ENCODE measurements at places on chromosomes 2 and 18.

GRCh38 chr2:174839662-174840061 lies 75.4 kb upstream of the CHRNA1 start:
- DNase-seq = no peak

GRCh38 chr2:171478345-171478744 lies 43.9 kb upstream of the CYBRD1 start:
- DNase-seq = no peak

- DNase-seq = no peak
Measured at GRCh38 chr2:24886691-24887304, 33.2 kb downstream of the ADCY3 start.

GRCh38 chr2:74373221-74373676 lies 6.9 kb downstream of the DCTN1 start:
- no peak for DNase-seq

GRCh38 chr2:195390686-195391321 lies 266.2 kb upstream of the SLC39A10 start:
- no peak for DNase-seq

- DNase-seq = no peak
Measured at GRCh38 chr2:138329162-138329561, 172.4 kb upstream of the SPOPL start.

GRCh38 chr2:86011449-86011941 lies 94.2 kb downstream of the POLR1A start:
- no peak for DNase-seq

DNA sequence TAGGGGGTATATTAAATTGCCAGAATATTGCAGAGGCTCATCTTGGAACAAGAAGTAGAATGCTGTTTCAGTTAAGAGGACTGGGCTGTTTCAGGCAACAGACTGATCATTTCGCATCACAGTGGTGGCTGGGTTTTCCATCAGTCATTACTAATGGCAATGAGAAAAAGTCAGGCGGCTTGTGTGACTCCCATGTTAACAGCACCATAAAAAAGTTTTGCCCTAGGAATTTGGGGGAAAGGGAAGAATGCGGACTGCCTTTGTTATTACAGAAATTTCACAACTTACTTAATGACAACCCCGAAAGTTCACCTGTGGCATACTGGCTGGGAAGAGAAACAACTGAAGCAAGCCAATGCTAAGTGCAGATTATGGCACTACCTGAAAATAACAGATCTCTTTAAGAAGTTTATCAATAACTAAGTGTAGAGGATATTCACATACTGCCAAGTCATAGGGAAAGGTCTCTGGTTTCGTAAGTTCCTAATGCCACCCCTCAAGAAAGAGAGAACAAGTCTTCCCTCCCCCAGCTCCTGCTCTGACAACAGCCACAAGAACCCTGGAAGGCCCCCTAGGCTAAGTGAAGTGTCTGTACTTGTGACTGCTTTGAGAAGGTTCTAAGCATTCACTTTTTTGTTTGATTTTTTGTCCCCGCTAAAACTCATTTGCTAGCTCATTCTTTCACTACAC lies 40.5 kb upstream of the AP1S3 start:
- no peak for DNase-seq

GRCh38 chr18:37720663-37721062 lies 155.1 kb upstream of the CELF4 start:
- DNase-seq = no peak

DNA sequence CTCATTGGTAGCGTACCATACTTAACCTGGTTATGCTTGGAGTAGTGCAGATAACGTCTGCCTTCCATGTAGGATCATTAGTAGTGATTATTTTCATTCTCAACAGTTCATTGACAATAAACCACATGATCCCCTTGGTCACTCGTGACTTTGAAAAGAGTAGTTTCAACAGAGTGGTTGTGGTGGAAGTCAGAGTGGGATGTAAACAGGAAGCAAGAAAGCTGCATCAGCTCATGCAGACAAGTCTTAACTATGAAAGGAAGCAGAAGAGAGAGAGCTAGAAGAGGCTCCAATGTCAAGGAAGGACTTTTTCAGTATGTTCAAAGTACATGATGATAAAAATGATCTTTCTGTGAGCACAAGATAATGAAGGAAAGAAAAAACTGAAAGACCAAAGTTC lies 287.4 kb downstream of the MBD2 start:
- no peak for DNase-seq

- no peak for DNase-seq
Measured at GRCh38 chr2:210713122-210713521, 156.7 kb downstream of the CPS1 start.

DNA sequence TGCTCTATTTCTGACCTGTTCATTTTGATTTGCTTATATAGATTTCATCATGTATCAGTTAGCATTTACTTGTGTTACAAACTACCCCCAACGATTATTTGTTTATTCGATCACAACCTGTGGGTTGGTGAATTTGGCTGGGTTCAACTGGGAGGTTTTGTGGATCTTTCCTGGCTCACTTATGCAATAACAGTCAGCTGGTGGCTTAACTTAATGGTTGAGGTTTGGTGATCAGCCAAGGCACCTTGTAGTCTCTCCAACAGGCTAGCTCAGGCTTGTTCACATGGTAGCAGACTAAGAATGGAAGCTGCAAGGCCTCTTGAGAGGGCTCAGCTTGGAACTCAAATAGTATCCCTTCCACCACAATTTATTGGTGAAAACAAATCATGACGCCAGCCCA lies 5.4 kb upstream of the PUM2 start:
- no peak for DNase-seq

- no peak for DNase-seq
Measured at GRCh38 chr2:234348081-234348480, 148.8 kb downstream of the ARL4C start.

DNA sequence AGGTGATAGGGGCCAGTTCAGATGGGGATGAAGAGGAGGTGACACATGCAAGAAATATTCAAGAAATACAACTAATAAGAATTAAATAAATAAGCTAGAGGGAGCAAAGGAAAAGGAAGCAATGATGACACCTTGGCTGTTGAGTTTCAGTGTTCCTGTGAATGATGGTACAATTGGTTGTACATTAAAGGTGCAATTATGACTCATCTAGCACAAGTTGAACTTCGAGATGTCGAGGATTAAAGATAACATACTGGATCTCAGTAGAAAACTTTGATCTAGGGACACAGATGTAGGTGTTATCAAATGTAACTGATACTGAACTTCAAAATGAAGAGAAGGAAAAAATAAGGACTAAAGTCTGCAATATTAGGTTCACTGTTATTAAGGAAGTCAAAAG lies 760.6 kb upstream of the CHAC2 start:
- no peak for DNase-seq

- no peak for DNase-seq
Measured at GRCh38 chr2:23564615-23564960, 179.6 kb downstream of the KLHL29 start.

DNA sequence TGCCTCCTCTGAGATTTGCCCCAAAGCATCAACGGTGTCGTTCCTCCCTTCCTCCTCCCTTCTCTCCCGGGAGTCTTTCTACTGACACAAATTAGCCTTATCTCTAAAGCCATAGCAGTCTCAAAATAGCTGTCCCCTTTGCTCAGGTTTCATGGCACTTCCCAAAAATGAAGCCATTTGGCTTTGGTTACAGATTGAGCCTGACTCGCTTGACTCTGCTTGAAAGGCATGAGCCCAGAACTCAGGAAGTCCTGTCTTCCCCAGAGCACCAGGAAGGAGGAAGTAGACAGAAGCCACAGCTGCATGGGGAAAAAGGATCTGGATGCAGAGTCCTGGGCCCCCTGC lies 234.4 kb upstream of the RGPD4 start:
- DNase-seq = no peak

GRCh38 chr2:191521608-191522208 lies 156.2 kb upstream of the NABP1 start:
- DNase-seq = no peak

DNA sequence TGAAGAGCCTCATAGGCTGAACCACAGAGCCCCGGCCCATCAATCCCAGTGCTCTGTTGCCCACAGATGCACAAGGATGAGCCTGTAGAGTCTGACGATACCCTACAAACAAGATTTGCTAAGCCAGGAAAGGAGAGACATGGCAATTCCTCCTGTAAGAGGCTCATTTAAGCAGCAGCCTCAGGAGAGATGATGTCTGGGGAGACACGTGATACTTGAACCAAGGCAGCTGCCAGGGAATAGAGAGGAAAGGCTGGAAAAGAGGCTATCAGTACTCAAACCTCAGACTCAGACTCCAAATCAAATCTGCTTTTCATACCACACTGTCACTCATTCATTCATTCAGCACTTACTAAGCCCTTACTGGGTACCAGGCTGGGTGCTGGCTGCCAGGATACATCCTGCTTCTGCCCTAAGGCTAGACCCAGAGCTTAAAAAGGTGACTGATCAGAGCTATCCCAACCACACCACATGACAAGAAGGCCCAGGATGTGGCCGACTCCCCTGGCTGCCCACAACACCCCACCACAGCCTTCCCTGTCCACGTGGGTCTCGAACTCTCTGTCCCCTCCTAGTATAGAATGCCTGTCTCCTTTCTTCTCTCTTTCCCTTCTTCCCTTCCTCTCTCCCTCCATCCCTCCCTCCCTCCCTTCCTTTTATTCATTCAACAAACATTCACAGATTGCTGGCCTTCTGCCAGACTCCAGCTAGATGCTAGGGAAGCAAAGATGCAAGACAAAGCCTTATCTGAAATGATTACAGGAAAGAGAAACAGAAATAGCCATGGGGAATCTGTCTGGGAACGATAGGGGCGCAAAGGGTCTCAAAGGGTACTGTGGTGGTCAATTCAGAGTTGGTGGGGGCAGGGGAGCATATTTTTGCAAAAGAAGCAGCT lies 23.4 kb upstream of the KCNK3 start:
- DNase-seq = no peak

DNA sequence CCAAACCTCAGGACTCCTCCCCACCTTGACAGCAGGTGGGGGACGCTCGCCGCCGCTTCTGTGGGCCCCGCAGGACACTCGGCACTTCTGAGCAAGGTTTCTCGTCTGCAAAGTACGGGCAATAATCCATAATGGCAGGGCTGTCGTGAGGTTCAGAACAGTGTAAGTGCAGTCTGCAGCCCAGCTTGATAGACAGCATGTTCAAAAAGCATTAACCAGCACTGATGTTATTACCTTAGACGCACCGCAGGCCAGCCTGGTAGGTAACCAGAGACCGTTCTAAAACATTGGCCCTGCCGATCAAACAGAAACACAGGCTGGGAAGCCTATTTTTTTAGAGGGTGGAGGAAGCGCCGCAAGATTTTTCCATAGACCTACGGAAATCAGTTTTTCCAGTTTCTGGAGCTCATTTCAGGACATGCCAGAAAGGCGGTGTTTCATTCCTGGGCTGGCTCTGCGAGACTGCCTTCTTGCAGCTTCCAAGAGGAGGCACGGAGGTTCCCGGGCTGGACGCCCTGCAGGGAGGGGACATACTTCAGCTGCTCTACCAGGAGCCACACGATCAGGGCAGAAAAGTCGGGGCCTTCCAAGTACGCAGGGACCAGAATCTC lies 148.7 kb downstream of the TPO start:
- DNase-seq = no peak

DNA sequence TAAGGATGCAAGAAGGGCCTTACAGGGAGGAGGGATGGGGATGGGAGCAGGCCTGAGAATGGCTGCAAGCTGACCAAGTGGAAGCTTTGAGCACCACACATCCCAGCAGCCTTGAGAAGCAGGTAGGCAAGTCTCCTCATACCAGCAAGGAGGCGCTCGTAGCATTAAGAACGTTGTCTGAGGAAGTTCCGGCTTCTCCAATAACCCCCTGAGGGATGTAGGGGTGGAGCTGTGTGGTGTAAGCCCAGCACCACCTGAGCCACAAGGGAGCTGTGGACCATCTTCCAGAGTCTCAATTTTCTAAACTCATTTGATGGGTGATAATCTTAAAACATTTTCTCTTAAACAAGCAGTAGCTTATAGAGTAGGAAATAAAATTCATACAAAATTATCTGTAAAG lies 50.6 kb downstream of the ST3GAL5 start:
- no peak for DNase-seq

- DNase-seq = no peak
Measured at GRCh38 chr18:24364177-24364576, 33.4 kb downstream of the OSBPL1A start.

- DNase-seq = no peak
Measured at GRCh38 chr2:33634261-33634910, 35.3 kb upstream of the FAM98A start.

DNA sequence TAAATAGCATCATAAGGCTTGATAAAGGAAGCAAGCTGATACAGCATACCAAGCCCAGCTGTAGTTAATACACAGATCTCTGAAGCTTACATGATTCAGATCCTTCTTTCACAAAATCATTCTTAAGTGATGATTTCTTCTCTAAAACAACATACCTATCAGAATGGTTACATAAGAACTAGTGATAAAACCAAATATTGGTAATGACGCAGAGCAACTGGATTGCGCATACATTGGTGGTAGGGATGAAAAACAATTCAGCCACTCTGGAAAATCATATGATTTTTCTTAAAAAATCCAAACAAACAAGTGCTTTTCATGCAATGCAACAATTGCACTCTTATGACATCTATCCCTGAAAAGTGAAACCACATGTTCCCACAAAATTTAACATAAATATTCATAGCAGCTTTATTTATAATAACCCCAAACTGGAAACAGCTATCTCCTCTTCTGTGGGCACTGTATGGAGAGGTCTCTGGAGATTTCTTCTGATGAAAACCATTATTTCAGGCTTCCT lies 153.6 kb upstream of the DSEL start:
- no peak for DNase-seq

DNA sequence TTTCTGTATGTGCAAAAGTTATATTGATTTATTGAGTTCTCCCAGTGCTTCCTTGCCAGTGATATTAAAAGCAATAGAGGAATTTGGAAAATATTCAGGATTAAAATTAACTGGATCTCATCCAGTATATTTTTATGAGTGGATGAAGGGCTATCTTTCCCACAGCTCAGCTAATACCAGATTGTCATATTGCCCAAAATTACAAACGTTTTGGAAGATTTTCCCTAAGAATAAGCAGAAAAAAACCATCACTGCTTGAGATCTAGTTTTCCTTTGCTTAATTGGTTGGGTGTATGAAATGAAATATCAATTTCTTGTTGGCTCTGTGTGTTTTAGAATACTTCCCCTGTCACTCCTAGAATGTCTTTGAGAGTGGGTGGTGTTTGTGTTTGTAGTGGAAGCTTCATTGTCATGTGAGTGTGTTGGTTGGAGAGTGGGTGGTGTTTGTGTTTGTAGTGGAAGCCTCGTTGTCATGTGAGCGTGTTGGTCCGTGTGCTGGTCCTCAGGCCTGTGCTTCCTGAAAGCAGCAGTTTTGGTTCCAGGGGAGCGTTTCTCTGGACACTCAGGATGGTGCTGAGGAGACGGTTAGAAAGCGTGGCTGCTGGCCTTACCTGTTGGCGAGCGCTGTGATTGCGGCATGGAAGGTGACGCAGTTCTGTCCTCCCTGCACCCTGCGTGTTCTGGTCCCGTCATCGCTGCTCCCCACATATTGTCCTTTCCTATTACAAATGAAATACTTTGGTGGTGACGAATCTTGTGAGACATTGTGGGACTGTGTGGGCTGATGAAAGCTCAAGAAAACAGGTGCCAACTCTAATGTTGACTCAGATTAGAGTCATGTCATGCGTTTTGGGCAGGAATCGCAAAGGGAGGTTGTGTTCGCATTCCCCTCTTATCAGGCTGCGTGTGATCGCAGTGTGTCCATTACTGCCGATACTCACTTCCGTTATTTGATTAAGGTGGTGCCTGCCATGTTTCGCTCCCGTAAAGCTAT lies 12.4 kb downstream of the ASB1 start:
- no peak for DNase-seq

- DNase-seq = no peak
Measured at GRCh38 chr2:68764806-68765311, 30.2 kb downstream of the ARHGAP25 start.

GRCh38 chr2:10658914-10659257 lies 30.9 kb downstream of the NOL10 start:
- no peak for DNase-seq
